T-helper 9 cell (primary cell): ENCODE measurements at places on chromosomes 7 and 10.

- no peak for DNase-seq
Measured at GRCh38 chr10:87575851-87576250, 71.2 kb downstream of the MINPP1 start.

GRCh38 chr7:29343399-29343798 lies 148.8 kb downstream of the CHN2 start:
- no peak for DNase-seq

- no peak for DNase-seq
Measured at GRCh38 chr7:37395618-37396259, 52.9 kb downstream of the ELMO1 start.

GRCh38 chr10:36023939-36024338 lies 381.8 kb upstream of the FZD8 start:
- no peak for DNase-seq

DNA sequence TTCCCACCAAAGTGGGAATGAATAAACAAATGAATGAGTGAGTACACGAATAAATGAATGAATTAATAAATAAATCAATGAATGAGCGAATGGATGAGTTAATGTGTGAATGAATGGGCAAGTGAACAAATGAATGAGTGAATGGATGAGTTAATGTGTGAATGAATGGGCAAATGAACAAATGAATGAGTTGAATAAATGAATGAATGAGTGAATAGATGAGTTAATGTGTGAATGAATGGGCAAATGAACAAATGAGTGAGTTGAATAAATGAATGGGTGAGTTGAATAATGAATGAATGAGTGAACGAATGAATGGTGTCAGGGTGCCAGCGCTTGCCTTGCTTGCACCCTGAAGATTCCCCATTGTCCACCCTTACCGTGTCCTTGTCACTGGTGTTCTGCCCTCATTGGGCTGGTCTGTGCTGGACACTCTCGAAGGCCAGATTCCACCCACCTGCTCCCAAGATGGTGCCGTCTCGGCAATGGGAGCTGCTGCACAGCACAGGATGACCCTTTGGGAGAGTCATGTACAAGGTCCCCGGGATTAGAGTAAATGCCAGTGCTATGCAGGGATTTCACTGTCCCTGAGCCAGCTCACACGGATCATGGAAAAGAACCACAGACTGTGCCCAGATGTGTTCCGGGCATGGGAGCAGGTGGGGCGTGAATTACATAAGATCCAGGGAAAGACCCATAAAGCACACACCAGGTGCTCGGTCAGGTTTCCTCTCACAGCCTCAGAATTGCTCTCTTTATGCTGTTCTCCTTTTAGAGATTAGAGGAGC lies 83.2 kb downstream of the CAMK1D start:
- DNase-seq, result no peak

DNA sequence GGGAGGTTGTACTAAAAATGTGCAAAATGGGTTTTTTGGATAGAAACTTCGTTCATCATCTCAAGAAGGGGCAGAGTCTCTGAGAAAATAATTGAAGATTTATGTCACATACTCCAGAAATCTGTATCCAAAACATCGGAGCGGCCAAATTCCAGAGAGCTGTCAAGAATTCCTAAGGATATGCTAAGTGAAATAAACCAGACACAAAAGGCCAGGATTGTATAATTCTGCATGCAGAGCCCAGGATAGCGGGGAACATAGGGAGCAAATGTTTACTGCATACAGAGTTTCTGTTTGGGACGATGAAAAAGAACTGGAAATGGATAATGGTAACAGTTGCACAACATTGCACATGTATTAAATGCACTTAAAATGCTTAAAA lies 224.2 kb upstream of the AUTS2 start:
- DNase-seq, result no peak

- DNase-seq, result no peak
Measured at GRCh38 chr7:55144333-55145317, 125.8 kb downstream of the EGFR start.

DNA sequence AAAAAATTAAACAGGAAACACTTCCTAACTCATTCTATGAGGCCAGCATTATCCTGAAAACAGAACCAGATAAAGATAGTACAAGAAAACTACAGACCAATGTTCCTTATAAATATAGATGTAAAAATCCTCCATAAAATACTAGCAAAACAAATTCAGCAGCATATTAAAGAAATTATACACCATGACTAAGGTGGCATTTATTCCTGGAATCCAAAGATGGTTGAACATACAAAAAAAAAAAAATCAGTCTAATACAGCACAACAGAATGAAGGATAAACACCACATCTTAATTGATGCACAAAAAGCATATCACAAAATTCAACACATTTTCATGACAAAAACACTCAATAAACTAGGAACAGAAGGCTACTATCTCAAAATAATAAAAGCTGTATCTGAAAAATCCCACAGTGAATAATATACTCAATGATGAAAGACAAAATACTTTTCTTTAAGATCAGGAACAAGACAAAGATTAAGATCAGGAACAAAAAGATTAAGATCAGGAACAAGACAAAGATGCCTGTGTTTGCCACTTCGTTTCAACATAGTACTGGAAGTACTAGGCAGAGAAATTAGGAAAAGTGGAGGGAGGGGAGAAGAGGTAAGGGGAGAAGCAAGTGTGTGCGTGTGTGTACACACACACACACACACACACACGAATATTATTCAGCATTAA lies 95.6 kb downstream of the SNX13 start:
- no peak for DNase-seq

- no peak for DNase-seq
Measured at GRCh38 chr10:77925795-77926565, 575 bp downstream of the DLG5 start.

DNA sequence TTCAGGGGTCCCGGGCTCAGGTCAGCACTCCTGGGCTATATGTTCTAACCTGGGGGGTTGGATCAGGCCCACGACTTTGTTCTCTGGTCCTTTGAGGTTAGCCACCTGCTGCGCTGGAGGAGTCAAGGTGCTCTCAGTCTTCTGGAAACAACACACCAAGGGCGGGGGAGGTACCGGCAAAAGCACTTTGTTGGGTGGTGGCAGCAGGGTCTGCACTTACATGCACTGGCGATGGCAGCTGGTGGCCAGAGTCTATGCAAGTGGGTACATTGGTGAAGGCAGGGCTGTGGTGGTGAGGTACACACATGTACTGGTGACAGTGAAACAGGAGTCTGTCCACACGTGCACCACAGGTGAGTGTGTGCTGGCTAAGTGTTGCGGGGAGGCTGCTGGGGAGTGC lies 194.2 kb upstream of the MAGI2 start:
- no peak for DNase-seq

- DNase-seq, result no peak
Measured at GRCh38 chr10:48469516-48470020, 135.3 kb downstream of the ARHGAP22 start.

DNA sequence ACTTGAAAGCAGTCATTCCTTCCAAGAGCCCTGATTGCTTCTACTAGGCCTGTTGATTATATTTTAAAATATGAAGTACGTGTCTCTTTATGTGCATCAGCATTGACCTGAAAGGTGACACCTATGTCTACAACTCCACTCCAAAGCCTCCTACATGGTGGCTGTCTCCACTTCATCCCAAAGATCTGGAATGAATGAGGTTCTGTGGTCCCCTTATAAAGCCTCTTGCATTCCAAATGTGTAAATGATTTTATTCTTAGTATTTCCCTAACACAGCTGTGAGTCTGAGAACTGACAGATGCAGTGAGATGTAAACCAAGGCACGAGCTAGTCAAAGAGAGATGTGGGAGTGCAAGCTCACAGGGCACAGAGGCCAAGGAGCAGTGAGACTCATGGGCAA lies 176.0 kb upstream of the SVIL start:
- DNase-seq, result no peak

GRCh38 chr7:142787783-142788182 lies 17.0 kb downstream of the PRSS2 start:
- DNase-seq, result no peak

GRCh38 chr10:2744547-2745200 lies 322.7 kb upstream of the PFKP start:
- DNase-seq, result no peak

- DNase-seq, result no peak
Measured at GRCh38 chr10:60142736-60143135, 236.4 kb upstream of the CCDC6 start.

DNA sequence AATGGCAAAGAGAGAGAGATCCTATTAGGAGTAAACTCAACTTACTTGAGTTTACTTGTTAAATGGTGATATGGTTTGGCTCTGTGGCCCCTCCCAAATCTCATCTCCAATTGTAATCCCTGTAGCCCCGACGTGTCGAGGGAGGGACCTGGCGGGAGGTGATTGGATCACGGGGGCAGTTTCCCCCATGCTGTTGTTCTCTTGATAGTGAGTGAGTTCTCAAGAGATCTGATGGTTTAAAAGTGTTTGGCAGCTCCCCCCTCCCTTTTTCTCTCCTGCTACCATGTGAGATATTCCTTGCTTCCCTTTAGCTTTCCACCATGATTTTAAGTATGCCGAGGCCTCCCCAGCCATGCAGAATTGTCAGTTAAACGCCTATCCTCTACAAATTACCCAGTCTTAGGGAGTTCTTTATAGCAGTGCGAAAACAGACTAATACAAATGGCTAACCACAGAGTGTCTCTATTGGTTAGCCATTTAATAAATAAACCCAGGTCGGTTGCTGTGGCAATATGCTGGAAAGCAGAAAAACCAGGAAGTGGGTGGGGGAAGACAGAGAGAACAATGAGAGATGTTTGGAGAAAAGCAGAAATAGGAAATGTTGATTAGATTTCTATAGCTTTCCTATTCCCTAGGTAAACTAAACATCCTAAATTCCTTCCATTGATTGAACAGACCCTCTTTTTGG lies 3.0 kb upstream of the STMP1 start:
- DNase-seq, result no peak

DNA sequence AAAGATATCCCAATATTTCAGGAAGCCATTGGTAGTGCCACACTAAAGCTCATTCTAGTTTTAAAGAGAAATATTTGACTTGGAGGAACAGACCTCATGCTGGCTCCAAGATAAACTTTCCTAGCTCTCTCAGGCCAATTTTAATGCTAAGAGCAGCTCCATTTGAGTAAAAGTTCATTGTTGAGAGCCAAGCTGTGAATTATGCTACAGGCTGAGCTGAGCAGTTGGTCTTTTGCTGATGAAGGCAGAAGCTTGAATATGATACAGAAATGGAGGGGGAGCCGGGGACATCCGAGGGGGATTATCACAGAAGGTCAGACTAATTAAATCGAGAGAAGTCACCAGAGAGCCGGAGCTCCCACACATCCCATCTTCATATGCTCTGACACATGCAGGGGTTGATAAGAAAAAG lies 175.7 kb upstream of the AUTS2 start:
- no peak for DNase-seq

DNA sequence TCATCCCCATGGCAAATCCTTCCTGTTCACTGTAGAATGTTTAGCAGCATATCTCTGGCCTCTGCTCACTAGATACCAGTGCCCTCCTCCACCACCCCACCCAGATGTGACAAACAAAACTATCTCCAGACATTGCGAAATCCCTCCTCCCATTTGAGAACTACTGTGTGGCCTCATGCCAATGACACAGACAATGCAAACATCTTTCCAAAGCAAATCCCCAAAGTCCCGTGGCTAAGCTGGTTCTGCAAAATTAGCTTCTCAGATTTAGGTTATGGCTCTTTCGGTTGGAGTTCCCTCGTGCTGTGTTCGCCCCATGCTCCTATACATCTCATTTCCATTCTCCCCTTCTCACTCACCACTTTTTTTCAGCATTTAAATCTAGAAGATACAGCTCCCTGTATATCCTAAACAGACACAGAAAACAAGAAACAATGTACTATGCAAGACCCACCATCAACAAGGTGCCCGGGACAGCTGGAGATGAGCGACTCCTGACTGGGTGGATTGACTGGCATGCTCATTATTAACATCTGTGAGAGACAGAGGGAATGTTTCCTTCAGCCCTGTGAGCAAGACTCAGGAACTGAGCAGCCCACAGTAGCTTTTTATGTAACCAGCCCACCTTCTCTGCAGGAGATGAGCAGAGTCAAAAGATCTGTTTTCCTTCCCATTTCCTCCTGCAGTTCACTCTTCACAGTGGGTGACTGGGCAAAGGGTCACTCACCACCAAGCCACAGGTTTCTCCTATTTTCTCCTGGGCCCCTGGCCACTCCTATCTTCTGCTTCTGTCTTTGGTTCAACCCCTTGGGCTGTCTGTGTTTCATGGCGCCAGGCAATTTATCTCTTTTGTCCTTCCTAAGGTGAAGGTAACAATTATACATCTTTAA lies 225.7 kb upstream of the AOAH start:
- no peak for DNase-seq

GRCh38 chr10:122363311-122363710 lies 11.2 kb upstream of the PLEKHA1 start:
- DNase-seq, result no peak

- no peak for DNase-seq
Measured at GRCh38 chr7:100085515-100085914, 3.3 kb upstream of the COPS6 start.

- DNase-seq, result no peak
Measured at GRCh38 chr7:77529279-77529678, 7.8 kb upstream of the PTPN12 start.

GRCh38 chr7:22173685-22174573 lies 183.0 kb downstream of the RAPGEF5 start:
- DNase-seq, result no peak

GRCh38 chr7:1922071-1922869 lies 252.2 kb downstream of the ELFN1 start:
- DNase-seq, result no peak
